Motor neuron (in vitro differentiated cells): ENCODE measurements at places on chromosomes 7 and 10.

DNA sequence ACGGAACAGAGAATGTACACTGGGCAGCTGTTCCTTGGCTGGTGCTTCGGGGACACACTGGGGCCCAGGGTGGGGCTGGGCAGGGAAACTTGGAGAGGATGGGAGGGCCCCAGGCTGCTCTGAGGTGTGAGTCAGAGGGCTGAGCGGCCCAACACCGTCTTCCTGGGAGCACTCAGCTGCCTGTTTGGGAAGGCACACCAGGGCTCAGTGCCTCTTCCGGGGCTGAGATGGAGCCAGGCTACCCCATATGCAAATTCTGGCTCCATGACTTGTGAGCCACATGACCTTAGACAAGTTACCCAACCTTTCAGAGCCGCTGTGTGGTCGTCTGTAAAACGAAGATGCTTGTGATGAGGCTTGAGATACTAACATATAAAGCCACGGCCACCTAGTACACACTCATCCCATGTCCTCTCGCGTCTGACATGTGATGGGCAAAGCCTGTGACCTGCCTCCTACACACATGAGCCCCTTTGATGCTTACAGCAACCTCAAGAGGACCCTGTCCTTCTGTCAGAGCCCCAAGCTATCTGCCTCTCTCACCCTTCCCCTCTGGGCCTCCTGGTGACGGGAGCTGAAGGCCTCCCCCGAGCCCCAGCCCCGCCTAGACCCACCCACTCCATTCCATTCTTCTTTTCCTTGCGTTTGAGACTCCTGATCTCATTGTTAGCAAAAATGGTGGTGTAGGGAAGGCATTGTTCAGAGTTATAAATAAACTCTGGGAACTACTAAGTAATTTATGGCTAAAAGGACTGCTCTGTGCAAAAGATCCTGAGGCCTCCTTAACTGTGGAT, 26.1 kb downstream of the KLRG2 start:
- peak; percentile 68 for ATAC-seq

DNA sequence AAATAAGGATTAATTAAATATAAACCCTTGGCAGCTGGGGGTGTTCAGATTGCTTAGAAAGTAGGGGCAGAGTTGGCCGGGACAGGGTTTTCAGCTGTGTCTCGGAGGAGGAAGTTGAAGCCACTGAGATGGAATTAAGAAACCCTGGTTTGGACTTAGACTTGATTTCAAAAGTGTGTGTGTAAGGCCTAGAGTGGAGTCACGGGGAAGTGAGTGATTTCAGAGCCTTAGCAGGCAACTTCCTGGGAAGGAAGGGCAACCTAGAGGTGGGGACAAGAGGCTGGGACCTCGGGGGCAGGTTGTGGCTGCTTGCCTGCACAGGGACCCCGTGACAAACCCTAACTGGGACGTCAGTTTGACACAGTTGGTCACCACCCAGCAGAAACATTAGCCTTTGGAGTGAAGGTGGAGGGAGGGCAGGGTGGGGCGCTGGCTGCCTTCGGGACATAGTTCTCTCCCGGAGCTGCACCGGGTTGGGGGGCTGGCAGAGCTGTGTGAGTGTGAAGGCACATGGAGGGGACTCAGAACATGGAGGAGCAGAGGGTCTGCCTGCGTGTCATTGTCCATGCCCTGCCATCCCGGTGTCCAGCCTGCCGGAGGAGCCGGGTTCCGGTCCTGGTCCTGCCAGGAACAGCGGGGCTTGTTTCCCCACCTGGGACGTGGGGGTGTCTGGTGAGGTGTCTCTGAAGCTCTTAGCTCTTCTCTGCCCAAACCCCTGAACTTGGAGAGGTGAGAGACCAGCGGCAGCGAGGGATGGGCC, 1.8 kb downstream of the BRI3 start:
- ATAC-seq = no peak

DNA sequence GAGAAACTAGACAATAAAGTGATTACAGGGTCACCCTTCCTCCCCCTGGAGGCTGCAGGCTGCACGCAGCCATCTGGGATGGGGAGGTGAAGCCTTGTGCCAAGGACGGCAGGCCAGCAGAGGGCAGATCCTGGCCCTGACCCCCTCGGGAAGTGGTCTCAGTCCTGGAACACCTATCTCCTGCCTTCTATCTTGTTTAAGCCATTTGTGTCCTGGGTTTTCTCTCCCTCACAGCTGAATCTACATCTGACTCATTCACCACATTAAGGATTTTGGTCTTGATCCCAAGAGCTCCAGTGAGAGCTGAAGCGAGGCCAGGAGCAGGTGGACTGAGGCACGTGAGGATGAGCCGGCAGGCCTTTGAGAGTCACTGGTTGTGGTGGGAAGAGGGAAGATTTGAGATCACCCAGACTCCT, 16.4 kb upstream of the PARP12 start:
- no peak for ATAC-seq

- peak; percentile 79 for ATAC-seq
Observed at GRCh38 chr10:13717936-13718772, 131.4 kb downstream of the PRPF18 start.
